SK-N-SH (cell line): ENCODE measurements at places on chromosomes 4 and X.

GRCh38 chr4:26257850-26258249 is 63.0 kb upstream of the RBPJ start:
- DNase-seq: no peak

DNA sequence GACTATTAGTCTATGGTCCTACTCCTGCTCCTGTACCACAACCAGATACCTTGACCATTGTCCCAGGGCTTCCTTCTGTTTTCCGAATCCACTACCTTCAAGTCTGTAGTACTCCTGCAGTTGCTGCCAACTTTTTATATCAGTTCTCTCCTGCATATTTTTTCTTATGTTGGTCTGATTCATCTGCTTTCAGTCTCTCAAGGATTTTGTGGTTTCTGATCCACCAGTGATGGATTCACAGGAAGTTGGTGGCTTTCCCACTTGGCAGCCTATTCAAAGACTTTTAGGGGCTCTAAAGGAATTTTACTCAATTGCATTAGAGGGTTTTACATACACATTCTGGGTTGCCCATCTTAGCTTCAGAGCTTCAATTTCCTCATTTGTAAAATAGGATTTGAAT is 23.6 kb downstream of the KIF4A start:
- no peak for DNase-seq

DNA sequence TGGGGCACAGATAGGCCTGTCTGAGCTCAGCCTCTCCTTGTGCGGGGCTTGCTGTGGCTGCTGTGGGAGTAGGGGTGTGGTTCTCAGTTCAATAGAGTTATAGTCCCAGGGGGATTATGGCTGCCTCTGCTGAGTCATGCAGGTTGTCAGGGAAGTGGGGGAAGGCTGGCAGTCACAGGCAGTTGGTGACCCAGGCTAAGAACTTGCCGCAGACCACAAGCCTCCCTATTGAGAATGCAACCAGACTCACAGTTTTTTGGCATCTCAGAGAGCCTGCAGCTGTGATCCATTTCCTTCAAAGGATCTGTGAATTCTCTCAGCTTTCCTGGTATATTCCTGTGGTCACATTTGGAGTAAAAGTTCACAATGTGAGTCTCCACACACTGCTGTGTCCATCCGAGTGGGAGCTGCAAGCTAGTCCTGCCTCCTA is 364.9 kb downstream of the ZNF674 start:
- DNase-seq: no peak

DNA sequence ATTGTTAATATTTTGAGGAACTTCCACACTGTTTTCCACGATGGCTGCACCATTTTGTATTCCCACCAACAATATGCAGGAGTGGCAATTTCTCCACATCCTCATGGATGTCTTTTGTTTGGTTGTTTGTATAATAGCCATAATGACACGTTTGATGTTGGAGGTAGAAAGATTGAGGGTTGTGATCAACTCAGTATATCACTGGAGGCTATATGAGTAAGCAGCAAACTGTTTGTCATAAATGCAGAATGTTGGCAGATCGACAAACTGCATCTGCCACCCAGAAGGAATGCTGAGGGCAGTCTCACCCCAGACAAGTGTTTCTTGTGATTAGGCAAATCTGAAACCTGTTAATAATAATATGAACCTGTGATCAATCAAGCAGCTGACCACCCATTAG is 243.9 kb upstream of the WDFY3 start:
- DNase-seq: no peak

DNA sequence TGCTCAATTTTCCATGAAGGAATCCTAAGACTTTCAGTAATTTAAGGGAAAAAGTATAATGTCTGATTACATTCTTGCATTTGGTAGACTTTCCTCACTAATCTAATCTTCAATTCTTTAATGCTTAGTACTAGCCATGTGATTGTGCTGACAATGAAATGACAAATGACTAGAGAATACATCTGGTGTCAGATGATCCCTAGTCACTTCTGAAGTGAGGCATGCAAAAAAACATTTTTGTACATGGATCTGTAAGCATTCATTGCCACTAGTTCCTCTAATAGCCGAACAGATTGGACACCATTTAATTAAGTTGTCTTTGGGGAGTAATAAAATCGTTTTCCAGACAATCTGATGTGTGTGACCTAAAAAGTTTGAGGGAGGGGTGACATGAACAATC is 62.7 kb upstream of the NRK start:
- DNase-seq: no peak

DNA sequence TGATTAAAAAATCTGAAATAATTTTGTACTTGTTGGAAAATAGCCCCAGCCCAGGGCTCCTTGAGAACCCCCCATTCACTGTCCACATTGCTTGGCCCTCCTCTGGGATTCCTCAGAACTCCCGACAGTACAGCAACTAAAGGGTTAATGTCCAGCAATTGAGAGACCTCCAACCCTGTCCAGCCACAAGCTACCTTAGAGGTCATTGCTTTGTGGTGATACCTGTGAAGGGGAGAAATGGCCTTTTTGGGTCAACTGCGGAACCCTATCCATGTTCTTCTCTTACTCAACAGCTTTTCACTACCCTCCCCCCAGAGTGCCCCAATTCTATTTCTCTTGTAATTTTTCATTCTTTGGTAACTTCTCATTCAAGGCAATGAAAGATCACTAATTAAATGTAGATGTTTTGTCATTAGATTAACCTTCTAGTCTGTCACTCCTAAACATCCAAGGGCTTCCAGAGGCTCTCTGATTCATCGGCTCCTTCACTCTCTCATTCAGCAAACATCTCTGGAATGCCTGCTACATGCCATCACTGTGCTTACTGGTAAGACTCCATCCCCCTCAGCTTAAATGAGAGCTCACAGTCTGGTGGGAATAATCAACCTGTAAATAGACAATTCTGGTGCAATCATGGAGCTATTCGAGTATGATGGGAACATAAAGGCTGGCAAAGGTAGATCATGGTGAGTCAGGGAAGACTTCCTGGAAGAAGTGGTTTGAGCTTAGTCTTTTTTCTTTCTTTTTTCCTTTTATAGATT is 241.4 kb upstream of the PGRMC2 start:
- no peak for DNase-seq

- DNase-seq: peak; percentile 44
Observed at GRCh38 chr4:85747882-85748491, 273.0 kb downstream of the ARHGAP24 start.

DNA sequence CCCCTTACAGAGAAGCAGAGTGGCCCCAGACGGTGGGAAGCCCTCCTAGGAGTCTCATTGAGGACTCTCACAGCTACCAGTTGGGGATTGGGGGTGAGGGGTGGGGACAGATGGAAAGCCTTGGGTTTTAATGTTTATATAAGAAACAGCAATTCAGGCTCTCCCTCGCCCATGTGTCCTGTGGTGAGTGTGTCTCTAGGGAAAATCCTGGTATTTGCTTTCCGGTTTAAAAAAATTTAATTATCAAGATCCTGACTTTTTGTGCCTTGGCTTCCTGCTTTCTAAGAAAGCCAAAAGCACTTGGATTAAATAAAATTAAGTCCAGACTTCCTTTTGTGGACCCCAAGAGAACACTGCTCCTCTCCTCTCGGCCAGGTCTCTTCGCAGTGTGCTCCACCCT is 93.8 kb downstream of the SOWAHB start:
- no peak for DNase-seq

- DNase-seq: no peak
Observed at GRCh38 chr4:14336656-14337055, 665.6 kb upstream of the CPEB2 start.
